ENCODE measurements at places on chromosomes 3 and 15.
A peak's percentile ranks its signal among the peaks of the same experiment; 100 is the strongest.

DNA sequence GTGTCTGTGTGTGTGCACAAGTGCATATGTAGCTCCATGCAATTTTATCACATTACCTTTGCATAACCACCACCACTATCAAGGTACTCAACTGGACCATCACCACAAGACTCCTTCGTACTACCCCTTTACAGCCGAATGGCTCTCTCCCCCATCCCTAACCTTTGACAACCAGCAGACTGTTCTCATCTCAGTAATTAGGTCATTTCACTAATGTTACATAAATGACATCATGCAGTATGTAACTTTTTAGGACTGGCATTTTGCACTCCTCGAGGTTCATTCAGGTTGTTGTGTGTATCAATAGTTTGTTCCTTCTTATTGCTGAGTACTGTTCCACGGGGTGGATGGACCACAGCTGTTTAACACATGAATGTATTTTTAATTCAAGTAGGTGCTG is 121.8 kb upstream of the SLC6A11 start:
- no peak for DNase-seq

DNA sequence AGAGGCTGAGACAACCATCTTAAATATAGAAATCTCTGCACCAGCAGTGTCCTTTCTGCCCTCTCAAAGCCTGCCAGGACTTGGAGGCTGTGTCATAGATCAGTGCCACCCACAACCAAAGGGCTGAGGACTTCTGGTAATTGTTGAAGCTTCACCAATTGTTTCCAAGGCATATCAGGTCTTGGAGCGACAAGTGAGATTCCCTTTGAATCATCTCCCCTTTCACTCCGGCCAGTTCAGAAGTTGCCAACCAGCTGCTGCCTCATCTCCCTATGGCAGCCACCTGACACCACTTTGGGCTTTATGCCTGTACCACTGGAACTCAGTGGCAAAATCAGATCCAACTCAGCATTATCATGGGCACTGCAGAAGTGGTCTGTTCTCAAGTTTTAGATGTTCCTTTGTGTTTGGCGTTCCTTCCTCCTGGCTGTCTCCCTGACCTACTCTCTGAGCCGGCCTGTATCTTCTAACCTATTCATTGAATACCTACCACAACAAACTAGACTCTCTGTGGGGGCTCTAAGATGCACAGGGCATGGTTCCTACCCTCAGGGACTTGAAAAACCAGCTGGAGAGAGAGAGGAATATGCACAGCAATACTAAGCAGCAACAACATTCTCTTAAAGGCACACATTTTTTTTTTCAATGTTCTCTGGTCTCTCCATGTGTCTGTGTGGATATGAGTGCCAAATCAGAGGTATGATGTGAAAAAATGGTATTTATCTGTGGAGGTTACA is 90.8 kb upstream of the PFN2 start:
- no peak for DNase-seq

- no peak for DNase-seq
These were observed 344.4 kb downstream of the CADM2 start for GRCh38 chr3:85303156-85303555.

GRCh38 chr3:126872701-126873342 is 110.1 kb upstream of the PLXNA1 start:
- DNase-seq, result no peak

- DNase-seq, result peak; percentile 68
These were observed 36.7 kb downstream of the CMTM7 start for GRCh38 chr3:32428092-32429068.

- no peak for DNase-seq
These were observed 21.1 kb downstream of the CCDC32 start for GRCh38 chr15:40543631-40544294.
